ENCODE measurements at places on chromosomes 1 and 21.
A peak's percentile ranks its signal among the peaks of the same experiment; 100 is the strongest.

GRCh38 chr1:248804771-248805681 is 20.7 kb downstream of the SH3BP5L start:
- peak; percentile 39 for DNase-seq

GRCh38 chr1:94734963-94735901 is 84.9 kb upstream of the SLC44A3 start:
- DNase-seq, result no peak

- DNase-seq, result no peak
These were observed 8.8 kb upstream of the SAMD11 start for GRCh38 chr1:914891-915280.

DNA sequence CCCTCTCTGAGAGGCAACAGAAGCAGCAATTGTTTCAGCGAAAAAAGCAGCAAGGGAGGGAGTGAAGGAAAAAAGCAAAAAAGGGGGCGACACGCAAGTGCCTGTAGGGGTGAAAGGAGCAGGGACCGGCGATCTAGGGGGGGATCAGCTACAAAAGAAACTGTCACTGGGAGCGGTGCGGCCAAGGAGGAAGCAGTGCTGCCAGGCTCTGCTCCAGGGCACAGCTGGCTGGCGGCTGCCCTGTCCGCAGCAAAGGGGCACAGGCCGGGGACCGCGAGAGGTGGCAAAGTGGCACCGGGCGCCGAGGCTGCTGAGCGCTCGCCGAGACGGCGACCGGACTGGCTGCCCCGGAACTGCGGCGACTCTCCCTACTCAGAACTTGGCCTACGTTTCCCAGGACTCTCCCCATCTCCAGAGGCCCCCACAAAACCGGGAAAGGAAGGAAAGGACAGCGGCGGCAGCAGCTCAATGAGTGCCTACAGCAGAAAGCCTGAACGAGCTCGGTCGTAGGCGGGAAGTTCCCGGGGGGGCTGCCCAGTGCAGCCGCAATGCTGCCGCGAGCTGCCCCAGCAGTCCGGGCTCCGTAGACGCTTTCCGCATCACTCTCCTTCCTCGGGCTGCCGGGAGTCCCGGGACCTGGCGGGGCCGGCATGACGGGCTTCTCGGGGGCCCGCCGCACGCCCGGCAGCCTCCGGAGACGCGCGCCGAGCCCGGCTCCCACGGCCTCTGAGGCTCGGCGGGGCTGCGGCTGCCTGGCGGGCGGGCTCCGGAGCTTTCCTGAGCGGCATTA is 1.0 kb upstream of the CDKN2C start:
- DNase-seq, result peak; percentile 45

GRCh38 chr1:167090314-167090942 is at the start of gene GPA33:
Gene GPA33 (minus strand): TSS chr1:167090377. CDS start chr1:167090287, 90 bp downstream.
- no peak for DNase-seq

- no peak for DNase-seq
These were observed 7.7 kb downstream of the IGSF8 start for GRCh38 chr1:160090760-160091159.

- no peak for DNase-seq
These were observed 28.0 kb upstream of the LRRN2 start for GRCh38 chr1:204713541-204713940.

GRCh38 chr21:37204580-37204979 is 62.6 kb downstream of the VPS26C start:
- no peak for DNase-seq

DNA sequence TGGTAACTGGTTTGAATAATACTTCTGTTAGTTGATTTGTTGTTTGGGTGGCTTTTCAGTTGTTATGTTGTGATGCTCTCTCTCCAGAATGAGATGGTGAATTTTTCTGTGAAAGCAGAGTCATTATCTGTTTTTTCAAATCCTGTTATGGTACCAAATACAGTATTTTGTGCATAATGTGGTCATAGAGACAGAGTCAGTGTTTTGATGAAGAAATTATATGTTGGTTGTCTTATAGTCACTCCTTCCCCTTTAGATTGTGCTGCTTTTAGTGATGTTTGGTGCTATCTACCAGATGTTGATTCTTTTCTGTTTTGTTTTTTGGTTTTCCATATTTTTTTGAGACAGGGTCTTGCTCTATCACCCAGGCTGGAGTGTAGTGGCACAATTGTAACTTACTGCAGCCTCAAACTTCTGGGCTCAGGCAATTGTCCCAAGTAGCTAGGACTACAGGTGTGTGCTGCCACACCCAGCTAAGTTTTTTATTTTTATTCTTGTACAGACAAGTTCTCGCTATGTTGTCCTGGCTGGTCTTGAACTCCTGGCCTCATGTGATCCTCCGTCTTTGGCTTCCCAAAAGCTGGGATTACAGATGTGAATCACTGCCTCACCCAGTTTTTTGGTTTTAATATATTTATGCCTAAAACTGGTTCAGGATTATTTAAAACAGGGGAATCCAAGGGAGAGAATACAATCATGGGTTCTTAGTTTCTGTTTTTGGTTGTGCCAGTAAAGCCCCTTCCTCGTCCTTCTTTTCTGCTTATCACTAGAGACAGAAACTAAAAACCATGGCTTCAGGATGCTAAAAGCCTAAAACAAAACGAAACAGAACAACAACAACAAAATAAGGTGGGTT is 7.3 kb downstream of the PPP2R5A start:
- DNase-seq, result no peak

DNA sequence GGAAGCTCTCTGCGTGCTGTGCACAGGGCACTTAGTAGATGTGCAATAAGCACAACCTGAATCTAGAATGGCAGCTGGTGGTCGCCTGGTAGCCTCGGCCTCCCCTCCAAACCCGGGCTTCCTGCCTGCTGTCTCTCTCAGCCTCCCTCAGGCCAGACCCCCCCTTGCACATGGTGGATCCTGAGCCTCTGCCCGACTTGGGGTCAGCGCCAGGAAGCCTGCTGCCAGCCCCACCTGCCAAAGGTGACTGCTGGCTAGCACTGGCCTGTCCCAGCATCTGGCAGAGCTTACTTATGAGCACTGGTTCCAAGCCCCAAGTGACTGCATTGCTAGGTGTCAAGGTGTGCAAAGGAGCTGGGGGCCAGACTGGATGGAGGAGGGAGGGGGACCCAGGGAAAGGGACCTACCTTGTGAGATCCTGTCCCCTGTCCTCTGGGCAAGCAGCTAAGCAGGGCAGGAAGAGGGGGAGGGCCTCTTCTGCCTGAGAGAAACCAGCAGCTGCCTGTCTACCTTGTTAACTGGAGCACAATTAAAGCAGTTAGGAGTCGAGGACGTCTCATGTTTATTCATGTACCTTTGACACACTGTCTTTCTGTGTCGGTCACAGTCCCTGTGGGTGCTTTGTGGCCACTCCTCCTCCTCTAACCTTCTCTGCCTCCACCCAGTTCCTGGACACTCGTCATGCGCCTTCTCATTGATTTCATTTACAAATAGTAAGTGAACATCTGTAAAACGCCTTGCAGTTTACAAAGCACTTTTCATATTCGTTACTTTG is 100.9 kb downstream of the DDX20 start:
- no peak for DNase-seq

All from HuH-7.5 (cell line).